ENCODE measurements at places on chromosomes 6 and 20.

DNA sequence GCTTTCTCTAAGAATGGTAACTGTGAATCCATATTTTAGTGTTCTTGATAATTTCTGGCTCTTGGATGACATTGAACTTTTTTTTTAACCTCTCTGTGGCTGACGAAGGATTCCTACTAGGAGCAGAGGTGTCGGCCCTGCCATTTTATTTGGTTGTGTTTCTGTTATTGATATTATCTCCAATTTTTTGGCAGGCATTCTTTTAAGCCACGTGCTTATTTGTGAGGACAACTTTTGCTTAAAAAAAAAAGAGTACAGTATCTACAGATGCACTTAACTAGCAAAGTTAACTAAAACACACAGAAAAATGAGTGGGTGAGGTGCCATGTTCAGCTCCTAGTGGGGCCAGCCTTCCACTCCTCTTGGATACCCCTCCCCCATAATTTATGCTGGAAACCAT lies 1.1 kb downstream of the FANCE start:
- DNase-seq: no peak

GRCh38 chr6:80364149-80364548 lies 257.7 kb downstream of the BCKDHB start:
- DNase-seq: no peak

DNA sequence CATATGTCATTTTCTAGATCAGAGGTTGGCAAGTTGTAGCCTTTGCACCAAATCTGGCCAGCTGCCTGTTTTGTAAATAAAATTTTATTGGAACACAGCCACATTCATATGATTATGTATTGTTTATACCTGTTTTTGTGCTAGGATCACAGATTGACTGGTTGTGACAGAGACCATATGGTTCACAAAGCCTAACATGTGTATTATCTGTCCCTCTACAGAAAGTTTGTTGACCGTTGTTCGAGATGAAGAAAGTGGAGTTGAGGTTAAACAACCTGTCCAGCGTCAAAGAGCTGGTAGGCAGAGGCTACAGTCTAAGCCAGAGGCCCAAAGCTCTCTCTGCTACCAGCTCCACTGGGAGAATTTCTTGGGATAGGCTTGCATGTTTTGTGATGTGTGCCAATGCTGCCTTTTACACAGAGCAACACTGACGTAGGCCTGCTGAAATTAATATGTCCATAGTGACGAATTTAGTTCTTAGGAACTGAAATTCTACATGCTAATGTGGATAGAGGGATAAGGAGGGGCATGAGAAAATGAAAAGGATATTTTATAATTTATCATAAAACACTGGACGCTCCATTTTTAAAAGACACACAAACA lies 11.7 kb upstream of the IGF2R start:
- DNase-seq: no peak

- no peak for DNase-seq
These were observed 341.4 kb upstream of the IRAK1BP1 start for GRCh38 chr6:78525976-78526375.
